ENCODE measurements at places on chromosomes 5 and 9. TPM values are rescaled to one million over a fixed set of nuclear protein-coding genes. Genes with fewer than 3 reads are reported as not detected.

DNA sequence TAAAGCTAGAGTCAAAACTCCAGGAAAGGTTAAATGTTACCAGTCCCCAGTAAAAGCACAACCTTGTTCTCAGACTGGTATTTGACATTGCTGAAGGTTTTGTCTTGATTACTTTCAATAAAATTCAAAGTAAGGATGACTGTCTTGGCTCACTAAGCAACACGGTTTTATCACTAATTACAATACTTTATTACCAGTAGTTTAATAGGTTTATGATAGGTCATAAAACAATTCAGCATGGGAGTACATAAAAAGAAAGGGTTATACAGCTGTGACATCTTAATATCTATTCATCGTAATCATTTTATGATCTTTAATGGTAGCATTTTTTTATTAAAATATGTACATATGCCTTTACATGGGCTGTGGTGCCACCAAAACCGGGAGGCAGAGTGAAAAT lies 370.7 kb upstream of the IRX2 start:
- DNase-seq, result no peak
- peaks cover 37% of the 10 kb centered on the region for H3K27me3 ChIP-seq
- no peak overlapping the region for H3K27ac ChIP-seq
- no peaks in the 10 kb centered on the region for H3K4me1 ChIP-seq
- H3K4me3 ChIP-seq, result no peak overlapping the region

DNA sequence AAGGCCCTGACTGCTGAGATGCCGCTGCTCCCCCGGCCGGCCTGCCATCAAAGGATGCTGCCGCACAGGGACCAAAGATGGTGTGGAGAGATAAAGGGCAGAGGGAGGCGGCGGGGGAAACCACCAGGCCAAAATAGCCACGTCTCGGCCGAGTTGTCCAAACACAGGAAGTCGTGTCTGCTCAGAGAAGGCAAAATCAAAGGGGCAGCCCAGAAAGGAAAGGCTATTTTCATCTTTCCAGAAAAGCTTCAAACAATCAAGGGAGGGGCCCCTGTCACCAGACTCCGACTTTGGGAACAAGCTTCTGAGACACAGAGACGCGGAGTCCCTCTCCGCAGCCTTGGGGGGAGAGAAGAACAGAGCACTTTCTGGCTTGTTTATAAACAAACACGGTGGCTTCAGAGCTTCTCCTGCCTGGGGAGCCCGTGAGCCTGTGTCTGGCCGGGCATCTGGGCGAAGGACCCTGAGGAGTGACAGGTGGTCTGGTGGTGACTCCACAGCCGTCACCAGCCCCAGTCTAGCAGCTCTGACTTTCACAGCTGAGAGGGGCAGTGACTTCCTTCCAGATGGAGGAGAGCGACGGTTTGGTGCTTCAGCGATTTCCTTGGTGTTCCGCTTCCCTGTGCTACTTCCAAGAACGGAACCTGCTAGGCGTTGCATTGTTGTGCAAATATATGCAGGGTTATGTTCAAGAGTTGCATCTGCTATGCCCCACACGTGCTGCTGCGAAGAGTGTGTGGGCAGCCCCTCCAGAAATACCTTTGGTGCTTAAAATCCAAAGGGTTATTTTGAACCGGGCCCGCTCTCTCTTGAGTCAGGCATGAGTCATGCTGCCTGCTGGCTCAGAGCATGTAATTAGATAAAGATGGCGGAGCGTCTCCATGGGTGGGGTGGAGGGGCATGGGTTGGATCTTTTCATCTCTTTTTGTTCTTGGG lies 24.0 kb downstream of the ADAMTSL2 start:
- peaks cover 5% of the 10 kb centered on the region for H3K27me3 ChIP-seq
- no peak overlapping the region for H3K4me3 ChIP-seq
- H3K36me3 ChIP-seq, result no peaks in the 10 kb centered on the region
- DNase-seq, result no peak

The CFAP77 gene
- not detected for total RNA-seq

DNA sequence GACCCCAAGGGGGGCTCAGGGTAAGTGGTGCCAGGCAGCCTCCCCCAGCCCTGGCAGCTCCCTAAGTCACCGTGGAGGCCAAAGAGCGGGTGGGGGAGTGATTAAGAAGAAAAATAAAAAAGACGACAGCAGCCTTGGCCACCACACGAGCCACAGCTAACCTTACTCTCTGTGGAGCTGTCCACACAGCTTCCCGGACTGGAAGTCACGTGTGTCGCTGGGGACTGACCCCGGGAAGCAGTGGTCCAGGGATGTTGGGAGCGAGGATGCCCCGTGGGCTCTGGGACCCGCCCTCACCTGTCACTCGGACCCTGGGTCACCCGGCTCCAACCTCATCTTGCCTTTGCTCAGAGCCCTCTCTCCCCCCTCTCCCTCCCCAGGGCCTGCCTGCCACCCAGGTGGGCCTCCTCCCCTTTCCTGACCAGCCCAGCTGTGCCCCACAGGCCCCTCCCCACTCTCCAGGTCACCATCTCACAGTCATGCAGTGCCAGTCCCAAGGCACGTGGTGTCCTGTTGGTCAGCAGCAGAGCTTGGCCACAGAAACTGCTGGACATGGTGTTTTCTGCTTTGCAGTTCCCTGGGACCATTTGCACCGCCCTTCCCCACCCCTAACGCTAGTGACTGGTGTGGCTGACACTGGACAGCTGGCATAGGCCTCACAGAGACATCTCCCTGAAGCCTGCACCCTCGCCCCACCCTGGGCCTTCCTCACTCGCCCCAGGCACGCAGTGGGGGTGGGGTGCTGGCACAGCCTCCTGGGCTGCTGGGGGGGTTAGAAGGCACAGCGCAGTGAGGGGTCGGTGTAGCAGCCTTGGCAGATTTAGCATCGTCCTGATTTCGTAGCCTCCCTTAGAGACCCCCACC lies 9.8 kb upstream of the EXOC3 start:
- no peak overlapping the region for H3K27ac ChIP-seq
- no peak overlapping the region for H3K4me3 ChIP-seq
- H3K4me1 ChIP-seq, result peaks cover 5% of the 10 kb centered on the region
- peaks cover 12% of the 10 kb centered on the region for H3K36me3 ChIP-seq
- no peaks in the 10 kb centered on the region for H3K27me3 ChIP-seq
